ENCODE measurements at places on chromosomes 3 and 15.

DNA sequence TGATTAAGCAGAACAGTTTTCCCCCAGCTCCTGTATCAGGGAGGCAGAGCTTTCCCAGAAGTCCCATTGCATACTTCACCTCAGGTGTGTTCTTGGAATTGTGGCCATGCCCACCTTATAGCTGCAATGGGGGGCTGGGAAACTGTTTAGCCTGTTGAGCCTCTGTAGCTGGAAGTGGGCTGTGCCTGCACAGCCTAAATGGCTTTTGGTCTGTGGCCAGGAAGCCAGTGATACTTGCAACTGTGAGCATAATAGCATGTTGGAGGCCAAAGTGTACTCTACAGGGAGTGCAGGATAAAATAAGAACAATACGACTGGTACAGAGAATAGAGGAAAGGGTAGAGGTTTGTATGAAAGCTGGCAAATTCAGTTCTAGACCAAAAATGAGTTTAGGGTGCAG, 248.5 kb downstream of the PTPRG start:
- DNase-seq = peak; percentile 11

- no peak for DNase-seq
These were observed 9.5 kb downstream of the LRRC49 start for GRCh38 chr15:70902107-70902506.

- DNase-seq = no peak
These were observed 136.5 kb downstream of the NTRK3 start for GRCh38 chr15:88120026-88120425.

GRCh38 chr3:17412950-17413530, 329.4 kb downstream of the TBC1D5 start:
- DNase-seq = peak; percentile 72

DNA sequence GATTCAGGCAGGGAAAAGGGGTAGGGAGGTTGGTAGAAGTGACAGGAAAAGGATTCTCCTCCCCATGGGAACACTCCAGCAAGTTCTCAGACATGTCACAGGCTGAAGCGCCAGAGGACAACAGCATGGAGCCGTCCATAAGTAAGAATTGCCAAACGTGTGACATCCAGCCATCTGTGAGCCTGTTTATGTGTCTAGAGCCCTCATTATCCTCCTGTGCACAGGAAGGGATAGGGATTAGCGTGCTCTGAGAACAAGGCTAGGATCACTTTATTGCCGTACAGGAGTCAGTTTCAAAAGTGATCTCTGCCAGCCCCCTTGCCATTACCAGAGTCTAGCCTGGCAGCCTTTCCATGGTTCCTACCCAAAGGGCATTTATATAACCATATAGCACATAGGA, 549.5 kb downstream of the NTRK3 start:
- no peak for DNase-seq

DNA sequence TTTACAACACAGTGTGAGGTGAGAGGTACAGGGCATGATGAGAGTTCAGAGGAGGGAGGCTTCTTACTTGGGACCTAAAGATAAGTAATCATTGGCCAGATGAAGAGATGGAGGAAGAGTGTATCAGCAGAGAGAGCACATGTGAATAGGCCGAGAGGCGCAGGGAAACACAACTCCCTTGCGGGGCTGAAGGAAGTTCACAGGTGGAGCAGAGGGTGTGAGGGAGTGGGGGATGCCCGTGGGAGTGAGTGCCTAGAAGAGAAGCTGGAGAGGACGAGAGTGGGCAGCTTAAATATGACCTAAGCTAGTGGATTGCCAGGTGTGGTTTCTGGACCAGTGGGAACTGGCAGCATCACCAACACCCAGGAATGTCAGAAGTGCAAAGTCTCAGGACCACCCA, 98.2 kb upstream of the TBC1D5 start:
- DNase-seq = no peak

GRCh38 chr3:170448584-170448983, 29.9 kb downstream of the CLDN11 start:
- DNase-seq = no peak

DNA sequence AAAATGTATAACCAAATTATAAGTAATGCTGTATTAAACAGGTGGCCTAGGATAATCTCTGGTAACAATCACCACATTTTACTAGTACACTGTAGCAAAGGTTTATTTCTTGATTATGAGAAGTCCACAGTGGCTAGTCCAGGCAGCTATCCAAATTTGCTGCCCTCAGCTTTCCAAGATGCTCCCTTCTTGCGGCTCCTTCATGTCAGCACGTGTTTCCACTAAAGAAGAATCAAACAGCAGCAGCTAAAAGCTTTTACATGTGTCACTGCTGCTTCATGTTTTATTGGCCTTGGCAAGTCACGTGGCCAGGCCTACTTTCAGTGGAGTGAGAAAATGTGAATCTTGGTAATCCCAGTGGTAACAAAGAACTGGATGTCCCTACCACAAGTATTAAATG, 5.6 kb upstream of the RBMS3 start:
- DNase-seq = no peak

DNA sequence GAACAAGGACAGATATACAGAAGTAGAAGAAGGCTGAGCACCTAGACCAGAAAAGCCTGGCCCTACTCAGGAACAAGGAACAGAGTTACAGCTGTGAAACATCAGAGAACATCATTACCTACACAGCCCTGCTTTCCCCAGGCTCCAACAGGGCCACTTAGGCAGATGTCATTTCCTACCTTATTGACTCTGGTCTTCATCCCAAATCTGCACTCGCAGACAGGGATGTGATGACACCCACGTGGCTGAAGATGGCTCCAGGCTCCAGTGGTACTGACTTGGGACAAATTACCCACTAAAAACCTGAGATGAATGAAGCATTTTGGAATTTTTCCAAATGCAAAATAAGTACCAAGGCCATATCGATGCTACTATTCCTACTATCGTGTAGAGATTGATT, 18.0 kb upstream of the SSUH2 start:
- DNase-seq = no peak

GRCh38 chr15:85116925-85117646, 135.4 kb downstream of the PDE8A start:
- DNase-seq = no peak

- no peak for DNase-seq
These were observed 413.9 kb downstream of the EPHA3 start for GRCh38 chr3:89521328-89521727.

DNA sequence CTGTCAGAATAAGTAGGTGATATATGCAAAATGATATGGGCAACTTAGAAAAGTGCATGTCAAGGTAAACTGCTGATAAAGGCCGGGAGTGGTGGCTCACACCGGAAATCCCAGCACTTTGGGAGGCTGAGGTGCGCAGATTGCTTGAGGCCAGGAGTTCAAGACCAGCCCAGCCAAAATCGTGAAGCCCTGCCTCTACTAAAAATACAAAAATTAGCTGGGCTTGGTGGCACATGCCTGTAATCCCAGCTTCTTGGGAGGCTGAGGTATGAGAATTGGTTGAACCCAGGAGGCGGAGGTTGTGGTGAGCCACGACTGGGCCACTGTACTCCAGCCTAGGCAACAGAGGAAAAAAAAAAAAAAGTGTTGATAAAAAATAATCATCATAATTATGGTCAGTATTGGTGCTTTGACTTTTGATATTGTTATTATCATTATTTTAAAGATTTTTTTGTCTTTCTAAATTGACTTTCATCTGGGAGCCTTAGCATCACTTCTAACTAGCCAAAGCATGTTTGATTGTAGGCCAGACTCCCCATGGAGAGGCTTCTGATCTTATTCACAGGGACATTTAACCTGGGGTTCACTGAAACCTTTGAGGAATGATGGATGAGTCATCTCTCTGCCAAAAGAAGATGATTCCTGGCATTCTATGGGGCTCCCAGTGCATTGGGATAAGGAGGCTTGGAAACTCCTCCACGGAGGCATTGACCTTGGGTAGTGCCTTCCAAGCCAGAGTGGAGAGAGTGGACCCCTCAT, 5.6 kb downstream of the ZBTB38 start:
- DNase-seq = peak; percentile 19

DNA sequence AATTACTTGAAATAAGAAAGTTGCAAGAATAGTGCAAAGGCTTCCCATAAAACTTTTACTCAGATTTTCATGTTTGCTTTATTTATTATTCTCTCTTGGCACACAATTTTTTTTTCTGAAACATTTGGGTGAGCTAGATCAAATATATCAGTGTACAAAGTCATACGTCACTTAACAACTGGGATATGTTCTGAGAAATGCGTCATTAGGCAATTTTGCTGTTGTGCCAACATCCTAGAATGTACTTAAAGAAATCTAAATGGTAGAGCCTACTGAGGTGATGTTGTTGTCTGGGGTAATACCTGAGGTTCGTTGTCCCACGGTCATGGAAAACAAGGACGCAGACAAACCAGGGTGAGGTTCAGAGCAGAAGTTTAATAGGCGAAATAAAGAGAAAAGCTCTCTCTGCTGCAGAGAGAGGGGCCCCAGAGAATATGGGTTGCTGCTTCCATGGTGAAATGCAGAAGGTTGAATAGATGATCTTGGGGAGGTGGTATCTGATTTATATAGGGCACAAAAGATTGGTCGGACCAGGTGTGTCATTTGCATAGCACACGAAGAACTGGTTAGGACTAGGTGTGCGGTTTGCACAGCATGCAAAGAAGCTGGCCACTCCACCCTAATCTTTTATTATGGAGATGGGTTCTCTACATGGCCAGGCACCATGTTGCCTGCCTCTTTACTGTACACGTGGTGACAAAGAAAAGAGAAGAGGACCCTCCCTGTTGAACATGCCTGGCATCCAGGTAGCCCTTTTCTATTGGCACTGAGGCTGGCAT, 8.8 kb upstream of the GRAMD1C start:
- peak; percentile 19 for DNase-seq

- DNase-seq = no peak
These were observed 22.6 kb downstream of the SH3BP5 start for GRCh38 chr3:15309662-15310335.

DNA sequence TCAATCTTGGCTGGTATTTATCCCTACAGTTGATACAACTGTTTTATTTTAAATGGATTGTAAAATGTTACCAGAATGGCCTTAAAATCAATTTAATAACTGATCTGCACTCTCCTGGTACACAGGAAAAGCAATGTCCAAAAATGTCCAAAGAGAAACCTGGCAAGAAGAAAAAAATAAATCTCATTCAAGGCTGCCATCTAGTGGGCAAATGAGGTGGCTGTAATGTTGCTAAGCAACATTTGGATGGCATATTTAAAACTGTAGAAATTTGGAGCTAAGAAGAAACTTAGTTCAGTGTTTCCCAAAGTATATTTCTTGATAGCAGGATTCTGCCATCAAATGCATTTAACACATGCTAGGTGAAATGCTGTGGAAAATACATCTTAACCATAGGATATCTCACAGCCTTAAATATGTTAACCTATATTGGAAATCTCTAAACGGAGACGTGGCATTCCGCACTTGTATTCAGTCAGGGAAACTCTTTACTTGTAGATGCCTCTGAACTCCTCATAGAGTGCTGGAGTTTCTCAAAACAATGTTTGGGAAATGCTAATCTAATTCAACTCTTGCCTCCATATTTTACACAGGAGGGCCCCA, 216.8 kb downstream of the ERC2 start:
- peak; percentile 35 for DNase-seq

- no peak for DNase-seq
These were observed 10.1 kb downstream of the SRP14 start for GRCh38 chr15:40028853-40029252.

- DNase-seq = no peak
These were observed 762.7 kb upstream of the CFAP20DC start for GRCh38 chr3:59812237-59813147.

DNA sequence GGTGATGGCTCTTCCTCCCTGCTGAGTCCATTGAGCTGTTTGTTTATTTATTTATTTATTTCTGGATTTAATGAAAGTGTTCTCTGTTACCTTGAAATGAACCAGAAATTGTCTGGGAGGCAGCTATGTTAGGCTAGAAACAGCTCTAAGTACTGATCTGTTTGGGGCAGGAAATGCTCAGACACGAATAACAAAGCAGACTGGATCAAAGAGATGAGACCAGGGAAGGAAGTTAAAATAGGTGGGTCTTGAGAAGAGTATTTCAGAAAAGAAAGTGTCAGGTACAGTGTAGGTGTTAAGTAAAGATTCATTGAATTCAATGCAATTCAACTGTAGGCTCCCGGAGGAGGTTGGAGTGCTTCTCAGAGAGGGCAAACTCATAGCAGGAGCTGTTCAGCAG, 173.3 kb downstream of the IL20RB start:
- no peak for DNase-seq

GRCh38 chr3:190435618-190436017, 14.1 kb downstream of the TMEM207 start:
- no peak for DNase-seq

DNA sequence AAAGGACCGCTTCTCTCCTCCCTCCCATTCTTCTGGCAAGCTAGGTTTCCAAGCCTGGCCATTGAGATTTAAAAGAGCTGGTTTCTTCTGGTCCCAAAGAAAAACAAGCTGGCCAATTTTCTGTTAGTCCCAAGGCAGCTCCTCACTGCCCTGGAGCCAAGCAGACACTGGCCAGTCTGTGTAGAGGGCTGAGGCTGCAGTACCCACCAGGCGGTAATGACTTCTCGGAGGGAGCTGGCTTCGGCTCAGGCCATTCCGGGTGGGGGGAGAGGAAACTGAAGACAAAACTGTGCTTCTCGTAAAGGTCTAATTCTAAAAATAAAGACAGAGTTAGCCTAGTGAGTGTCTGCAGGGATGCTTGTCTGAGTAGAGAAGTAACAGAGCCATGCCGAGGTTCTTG, 78.5 kb upstream of the SMAD3 start:
- DNase-seq = no peak

DNA sequence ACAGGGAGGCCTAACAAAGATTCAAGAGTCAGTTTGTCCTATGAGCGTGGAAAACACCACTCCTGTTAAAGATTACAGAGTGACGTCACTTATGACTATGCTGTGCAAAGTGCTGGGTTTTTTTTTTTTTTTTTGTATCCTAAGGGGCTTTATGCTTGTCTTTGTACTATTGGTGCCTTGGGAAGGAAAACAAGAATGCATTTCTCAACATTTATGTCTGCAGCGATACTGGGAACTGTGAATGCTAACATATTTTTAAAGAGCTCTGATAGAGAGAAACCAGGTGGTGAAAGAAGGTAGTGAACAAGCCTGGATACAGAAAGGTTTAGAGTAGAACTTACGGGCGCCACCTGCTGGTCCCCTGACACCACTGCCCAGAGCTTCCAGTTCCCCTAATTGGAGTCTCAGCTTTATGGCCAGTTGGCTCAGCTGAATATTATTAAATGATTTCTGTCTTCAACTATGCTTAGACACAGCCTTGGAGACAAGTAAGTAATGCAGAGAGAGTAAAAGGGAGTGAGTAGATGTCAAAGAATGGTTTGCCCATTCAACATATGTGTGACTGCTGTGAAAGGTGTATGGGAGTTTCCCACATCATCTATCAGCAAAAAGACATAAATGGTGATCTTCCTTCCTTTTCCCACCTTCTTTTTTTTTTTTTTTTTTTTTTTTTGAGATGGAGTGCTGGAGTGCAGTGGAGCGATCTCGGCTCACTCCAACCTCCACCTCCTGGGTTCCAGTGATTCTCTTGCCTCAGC, 807.9 kb upstream of the CFAP20DC start:
- DNase-seq = peak; percentile 77

DNA sequence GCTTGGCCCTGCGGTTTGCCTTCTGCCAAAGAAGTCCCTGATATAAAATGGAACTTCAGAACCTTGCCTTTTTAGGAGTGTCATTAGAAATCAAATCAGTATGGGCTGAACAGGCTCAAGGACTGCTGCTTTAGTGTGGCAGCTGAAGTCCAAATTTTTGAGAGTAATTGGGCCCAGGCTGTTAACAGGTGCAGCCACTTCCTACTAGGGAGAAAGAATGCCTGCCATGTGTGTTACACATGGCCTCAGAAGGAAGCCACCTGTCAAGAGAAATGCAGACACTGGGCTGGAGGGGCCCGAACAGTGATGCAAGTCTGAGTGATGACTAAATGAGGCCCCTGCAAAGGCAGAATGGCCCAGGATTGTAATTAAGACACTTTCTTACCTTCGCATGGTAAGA, 786.7 kb upstream of the CFAP20DC start:
- no peak for DNase-seq

- DNase-seq = no peak
These were observed 22.3 kb downstream of the VPS39 start for GRCh38 chr15:42185801-42186200.
